ENCODE measurements at places on chromosomes 13 and 19.

- no peak for DNase-seq
Observed at GRCh38 chr13:28685114-28685513, 26.2 kb downstream of the POMP start.

- no peak for DNase-seq
Observed at GRCh38 chr19:5002143-5002542, 33.2 kb downstream of the KDM4B start.

GRCh38 chr13:38013676-38014075, 144.1 kb upstream of the TRPC4 start:
- DNase-seq, result no peak

DNA sequence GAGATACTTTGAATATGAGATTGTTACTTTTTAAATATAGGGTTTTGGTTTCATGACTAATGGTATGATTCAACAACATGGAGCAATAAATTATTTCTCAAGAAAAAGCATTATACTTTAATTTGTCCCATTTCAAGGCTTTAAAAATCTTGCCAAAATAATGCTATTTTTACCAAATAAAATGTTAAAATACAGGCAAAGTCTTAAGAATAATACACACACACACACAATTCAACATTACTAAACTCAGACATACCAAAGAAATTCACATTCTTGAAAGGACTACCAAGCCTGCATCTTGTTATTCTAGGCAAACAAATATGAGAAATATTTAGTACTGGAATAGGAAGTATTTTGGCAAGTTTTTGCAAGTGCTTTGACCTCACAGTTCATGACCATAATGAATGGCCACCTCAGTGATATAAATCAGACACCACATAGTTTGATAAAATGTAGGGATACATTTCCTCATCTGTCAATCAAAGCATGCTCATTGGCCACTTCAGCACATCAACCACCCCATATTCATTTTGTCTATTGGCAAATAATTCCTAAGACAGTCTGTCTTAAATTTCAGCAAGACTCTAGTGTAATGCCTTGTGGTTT, 107.2 kb downstream of the NALCN start:
- no peak for DNase-seq

DNA sequence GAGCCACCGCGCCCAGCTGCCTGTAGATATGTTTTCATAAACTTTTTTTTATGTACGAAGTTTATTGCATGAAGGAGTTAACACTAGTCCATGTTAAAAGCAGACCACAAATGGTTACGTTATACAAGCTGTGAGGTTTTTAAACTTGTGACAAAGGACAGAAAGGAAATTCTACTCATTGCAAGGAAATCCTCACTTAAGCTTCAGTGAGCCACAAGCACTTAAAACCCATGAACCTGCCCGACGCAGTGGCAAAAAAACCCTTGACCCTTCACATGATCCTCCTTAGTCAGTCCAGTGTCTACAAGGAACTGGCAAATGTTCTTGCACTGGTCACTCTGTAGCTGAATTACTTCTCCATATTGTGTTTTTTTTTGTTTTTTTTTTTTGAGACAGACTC, 4.2 kb downstream of the MPND start:
- DNase-seq, result no peak

DNA sequence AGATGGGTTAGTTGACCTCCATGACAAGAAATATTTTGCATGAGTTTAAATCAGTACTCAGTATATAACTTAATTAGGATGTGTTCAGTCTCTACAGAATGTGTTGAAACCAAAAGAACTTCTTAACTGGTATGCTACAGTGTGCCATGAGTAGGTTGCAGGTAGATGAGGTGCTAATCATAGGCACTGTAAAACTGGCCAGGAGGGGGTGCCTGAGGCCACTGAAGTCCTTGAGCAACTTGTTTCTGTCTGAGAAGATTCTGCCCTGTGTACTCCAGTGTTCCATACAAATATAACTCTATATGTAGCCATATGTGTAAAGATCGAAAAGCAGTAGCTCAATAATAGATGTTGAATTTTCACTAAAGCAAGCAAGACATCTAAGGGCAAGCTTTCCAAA, 549.2 kb upstream of the KLF12 start:
- peak; percentile 41 for DNase-seq

DNA sequence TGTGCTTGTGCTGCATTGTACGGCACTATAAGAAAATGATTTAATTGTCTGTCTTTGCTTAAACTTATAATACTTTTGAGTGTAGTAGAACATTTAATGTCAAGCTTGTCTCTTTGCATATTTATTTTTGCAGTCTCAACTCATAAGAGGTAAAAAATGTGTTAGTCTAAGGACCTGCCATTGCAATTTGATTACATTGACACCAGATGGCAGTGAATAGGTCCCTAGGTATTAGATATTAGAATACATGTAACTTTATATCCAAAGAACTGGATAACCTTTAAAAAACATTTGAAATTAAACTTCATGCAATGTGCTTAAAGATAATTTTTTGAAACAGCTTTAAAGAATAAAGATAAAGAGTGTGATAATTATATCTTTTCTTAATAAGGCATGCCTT, 1421.3 kb downstream of the OLFM4 start:
- DNase-seq, result no peak

- DNase-seq, result no peak
Observed at GRCh38 chr13:79108914-79109643, 297.0 kb downstream of the RBM26 start.
